ENCODE measurements at places on chromosomes 1 and 21.

DNA sequence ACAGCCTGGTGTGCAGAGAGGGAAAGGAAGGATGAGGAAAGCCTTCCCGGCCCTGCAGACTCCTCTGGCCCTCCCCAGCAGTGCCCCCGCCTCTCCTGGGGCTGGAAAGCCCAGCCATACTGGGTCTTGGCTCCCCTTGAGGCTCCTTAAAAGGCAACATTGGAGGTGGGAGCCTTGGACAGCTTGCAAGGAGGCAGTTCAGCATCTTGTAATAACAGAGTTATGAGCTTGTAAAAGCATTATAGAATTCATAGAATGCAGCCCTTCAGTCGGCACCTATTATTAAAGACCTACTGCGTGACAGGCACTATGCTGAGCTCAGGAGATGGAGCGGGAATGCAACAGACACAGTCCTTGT is 4.2 kb downstream of the TINAGL1 start:
- no peak for DNase-seq

DNA sequence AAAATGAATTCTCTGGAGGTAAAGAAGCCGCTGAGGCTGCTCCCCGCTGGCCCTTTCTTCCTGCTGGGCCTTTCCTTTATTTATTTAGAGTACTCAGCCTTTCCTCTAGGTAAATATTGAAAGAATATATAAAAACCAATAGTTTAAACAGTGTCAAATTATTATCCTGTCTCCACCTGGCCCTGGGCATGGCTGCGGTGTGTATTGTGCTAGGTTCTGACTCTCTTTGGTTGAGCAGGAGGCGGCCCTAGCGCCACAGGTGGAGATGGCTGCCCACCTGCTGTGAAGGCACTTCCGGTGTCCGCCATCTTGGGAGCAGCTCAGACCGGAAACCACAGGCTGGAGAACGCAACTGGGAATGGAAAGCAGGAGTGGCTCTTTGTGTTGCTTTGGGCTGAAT is 29.0 kb upstream of the CLDN14 start:
- no peak for DNase-seq

DNA sequence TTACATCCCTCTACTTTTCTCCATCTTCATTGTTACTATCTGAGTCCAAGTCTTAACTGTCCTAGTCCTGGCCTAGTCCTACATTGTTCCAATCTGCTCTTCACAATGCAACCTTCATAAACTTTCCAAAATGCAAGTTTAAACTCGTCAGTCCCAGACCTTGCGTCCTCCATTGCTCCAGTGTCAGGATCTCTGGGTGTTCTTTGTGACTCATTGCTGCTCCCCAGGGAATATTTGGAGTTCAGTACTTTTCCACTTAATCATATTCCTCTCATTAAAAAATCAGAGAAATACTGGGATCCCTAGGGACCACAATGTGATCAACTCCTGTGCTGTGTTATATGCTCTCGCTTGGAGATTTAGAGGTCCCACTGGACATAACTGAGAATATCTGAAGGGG is 18.0 kb upstream of the KPRP start:
- DNase-seq = no peak

DNA sequence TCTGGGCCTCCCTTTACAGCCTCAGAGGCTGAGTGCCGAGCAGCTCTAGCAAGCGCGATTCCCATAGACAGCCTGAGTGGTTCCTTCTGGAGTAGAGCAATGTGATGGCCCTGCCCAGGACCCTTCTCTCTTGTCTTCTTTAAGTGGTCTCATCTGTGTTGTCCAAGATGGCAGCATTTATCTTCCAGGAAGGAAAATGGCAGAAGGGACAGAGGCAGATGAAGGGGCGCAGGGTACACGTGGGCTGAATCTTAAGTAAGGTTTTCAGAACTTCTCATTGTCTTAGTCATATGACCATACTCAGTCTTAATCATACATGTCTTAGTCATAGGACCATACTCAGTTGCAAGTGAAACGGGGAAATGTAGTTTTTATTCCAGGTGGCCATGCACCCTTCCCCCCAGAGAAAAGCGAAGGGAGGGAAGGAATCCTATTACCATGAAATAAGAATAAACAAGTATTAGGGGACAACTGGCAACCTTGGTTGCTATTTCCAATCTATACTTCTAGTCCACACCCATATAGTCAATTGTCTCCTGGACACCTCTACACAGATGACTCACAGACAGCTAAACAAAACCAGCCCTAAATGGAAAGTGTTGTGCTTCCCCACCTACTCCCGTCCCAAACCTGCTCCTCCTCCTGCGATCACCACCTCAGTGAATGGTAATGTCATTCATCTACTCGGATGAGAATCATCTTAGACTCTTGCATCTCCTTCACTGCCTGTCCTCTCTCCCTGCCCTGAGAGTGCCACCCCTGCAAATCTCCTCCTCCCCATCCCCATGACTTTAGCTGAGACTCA is 13.3 kb downstream of the OVAAL start:
- DNase-seq = no peak

- no peak for DNase-seq
These were observed 121.8 kb upstream of the ERG start for GRCh38 chr21:38619992-38620479.

- no peak for DNase-seq
These were observed 179.2 kb downstream of the PATJ start for GRCh38 chr1:61921435-61921834.
